MG63 (cell line): ENCODE measurements at places on chromosomes 13 and 19. TPM values are rescaled to one million over a fixed set of nuclear protein-coding genes. Genes with fewer than 3 reads are reported as not detected.

Gene HNRNPM
- total RNA-seq: 95.3 and 126 TPM in 2 replicates

Gene FFAR2
- not detected in 2 replicates for total RNA-seq

Gene ODAD3
- 0.22 and 2.0 TPM in 2 replicates for total RNA-seq

Gene DMRTC2
- not detected in 2 replicates for total RNA-seq

Gene CD37
- total RNA-seq: not detected in 2 replicates

- peak; percentile 58 for DNase-seq
These were observed 1.3 kb downstream of the ICAM5 start for GRCh38 chr19:10290876-10291553.

DNA sequence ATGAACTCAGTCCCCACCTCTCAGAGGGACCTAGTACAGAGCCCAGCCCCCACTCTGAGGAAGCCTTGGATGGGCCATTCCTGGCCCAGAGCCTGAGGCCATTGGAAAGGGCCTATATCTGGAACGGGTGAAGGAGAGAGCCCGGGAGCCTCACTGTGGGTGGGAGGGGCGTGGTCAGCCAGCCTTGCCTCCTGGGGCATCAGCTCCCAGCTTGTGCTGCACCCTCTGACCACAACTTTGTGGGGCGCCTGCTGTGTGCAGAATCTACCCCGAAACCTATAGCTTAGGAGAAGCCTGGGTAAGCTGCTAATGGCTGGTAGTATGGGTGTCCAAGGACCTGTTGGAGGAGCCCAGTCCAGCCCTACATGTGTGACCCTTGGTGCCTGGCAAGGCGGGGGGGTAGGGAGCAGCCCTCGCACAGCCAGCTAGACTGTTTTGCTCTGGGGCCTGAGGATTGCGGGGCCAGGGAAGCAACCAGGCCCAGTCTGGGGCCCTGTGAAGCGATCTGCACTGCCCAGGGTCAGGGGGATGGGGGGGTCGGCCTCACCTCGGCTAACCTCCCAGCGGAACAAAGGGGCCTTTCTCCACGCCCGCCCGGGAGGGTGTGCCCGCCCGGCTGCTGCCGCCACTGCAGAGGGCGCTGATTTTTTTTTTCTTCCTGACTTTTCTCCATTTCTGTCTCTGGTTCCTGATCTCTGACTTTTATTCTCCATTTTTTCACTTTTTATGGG lies 42.3 kb downstream of the LYL1 start:
- DNase-seq: peak; percentile 94

GRCh38 chr13:99647596-99647985 lies 146.3 kb downstream of the TM9SF2 start:
- no peak for DNase-seq

GRCh38 chr19:47172666-47173455 lies 42.2 kb downstream of the SAE1 start:
- DNase-seq: no peak

- no peak for DNase-seq
These were observed 204 bp upstream of the PDX1 start for GRCh38 chr13:27919659-27919933.

GRCh38 chr13:83876546-83876945 lies 5.7 kb downstream of the SLITRK1 start:
- DNase-seq: no peak

- DNase-seq: no peak
These were observed 169.3 kb downstream of the COL4A1 start for GRCh38 chr13:110137680-110138009.

- DNase-seq: no peak
These were observed 33.5 kb downstream of the DNM2 start for GRCh38 chr19:10751109-10751953.

DNA sequence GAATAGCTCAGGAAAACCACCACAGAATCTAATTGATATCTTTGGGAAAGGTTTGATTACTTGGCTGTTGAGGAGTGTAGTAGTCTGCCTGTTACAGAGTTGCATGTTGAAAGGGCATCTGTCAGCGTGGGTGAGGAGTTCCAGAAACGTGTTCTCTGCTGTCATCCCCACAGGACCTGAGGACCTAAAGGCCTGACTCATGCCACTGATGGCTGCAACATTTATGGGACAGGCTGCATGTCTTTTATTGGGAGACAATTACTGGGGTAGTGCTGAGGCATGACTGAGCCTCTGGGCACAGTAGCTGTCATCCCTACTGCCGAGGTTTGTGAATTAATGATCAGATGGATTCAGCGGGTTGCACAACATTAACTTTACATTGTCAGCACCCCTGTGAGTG lies 525.9 kb downstream of the GPC6 start:
- no peak for DNase-seq

- DNase-seq: no peak
These were observed 4.0 kb downstream of the LSM7 start for GRCh38 chr19:2324220-2324948.

GRCh38 chr13:50732712-50733111 lies 110.8 kb downstream of the DLEU7 start:
- DNase-seq: peak; percentile 16

GRCh38 chr13:67623630-67624029 lies 393.5 kb upstream of the PCDH9 start:
- DNase-seq: no peak
